Fibroblast of gingiva (primary cell): ENCODE measurements at places on chromosomes 11 and 22.

DNA sequence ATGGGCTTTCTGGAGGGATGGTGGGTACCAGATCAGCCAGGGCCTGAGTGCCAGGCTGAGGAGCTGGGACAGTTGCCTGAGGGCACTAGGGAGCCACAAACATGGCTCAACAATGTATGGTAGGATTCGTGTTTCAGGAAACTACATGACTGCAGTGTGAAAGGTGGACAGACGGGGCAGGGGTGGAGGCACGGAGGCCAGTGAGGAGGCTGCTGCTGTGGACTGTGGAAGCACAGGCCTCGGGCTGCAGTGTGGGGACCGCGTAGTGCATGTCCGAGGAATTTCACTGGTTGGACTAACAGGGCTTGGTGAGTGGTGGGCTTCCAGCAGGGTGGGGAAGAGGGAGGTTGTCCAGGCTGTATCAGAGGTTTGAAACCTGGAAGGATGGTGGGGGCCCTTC lies 7.8 kb downstream of the P2RY2 start:
- DNase-seq, result no peak

- no peak for DNase-seq
These were observed 129.9 kb downstream of the GUCY1A2 start for GRCh38 chr11:106888386-106888785.

DNA sequence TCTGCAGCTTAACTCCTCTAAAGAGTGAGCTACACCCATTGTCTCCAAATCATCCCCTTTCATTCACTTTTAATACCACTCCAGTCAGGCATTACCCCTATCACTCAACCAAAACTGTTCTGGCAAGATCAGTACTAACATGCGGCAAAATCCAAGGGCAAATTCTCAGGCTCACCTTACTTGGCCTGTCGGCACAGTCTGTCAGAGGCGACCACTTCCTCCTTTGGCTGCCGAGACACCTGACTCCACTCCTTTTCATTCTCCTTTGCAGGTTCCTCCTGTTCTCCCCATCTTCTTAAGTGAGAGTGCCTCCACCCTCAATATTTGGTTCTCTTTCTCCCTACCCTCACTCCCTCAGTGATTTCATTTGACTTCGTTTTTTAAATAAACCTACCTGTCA lies 4.2 kb downstream of the C11orf91 start:
- no peak for DNase-seq

GRCh38 chr11:46471943-46472661 lies 80.5 kb upstream of the CHRM4 start:
- DNase-seq, result peak; percentile 6

GRCh38 chr11:12043221-12043620 lies 34.8 kb upstream of the DKK3 start:
- DNase-seq, result no peak
